IMR-90 (cell line): ENCODE measurements at places on chromosomes 4 and X. TPM values are rescaled to one million over a fixed set of nuclear protein-coding genes. Genes with fewer than 3 reads are reported as not detected.

Gene GAGE12J
- total RNA-seq, result not detected in 2 replicates

Gene CHRNA9
- total RNA-seq, result not detected in 2 replicates

Gene HSFX3
- total RNA-seq, result not detected in 2 replicates

Gene MAGEB17
- total RNA-seq, result under 0.01 TPM in 2 replicates

Gene ARHGAP6
- 1.1 and 1.8 TPM in 2 replicates for total RNA-seq

Gene ADH1C
- total RNA-seq, result not detected in 2 replicates

Gene UGT2A3
- total RNA-seq, result not detected in 2 replicates

Gene TMPRSS11F
- total RNA-seq, result not detected in 2 replicates

Gene MAGEC2
- total RNA-seq, result not detected in 2 replicates

GRCh38 chr4:38195911-38196310 lies 235.7 kb downstream of the PTTG2 start:
- no peak for DNase-seq

GRCh38 chr4:180207921-180208320 lies 2035.3 kb upstream of the TENM3 start:
- DNase-seq, result no peak

GRCh38 chrX:15601932-15602331 lies 1.2 kb upstream of the ACE2 start:
- no peak for DNase-seq

DNA sequence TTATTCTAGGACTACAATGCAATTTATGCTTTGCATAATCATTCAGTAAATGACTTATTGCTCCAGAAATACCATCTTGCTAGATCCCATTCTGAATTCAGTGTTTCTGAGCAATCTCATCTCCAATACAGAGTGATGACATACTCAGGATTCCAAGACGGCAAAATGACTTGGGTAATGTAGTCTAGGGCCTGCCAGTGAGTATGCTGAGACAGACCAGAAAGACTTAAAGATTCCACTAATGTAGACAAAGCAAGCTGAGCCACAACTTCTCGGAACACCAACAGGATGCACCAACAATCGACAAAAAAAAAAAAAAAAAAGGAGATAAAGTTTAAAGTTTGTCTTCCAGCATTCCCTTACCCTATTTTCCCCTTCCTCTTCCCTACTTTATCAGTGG lies 919 bp upstream of the SEC24B start:
- DNase-seq, result peak; percentile 77

GRCh38 chrX:139831017-139831416 lies 101.8 kb downstream of the ATP11C start:
- DNase-seq, result no peak

GRCh38 chrX:3820167-3820566 lies 106.7 kb upstream of the PRKX start:
- peak; percentile 93 for DNase-seq

DNA sequence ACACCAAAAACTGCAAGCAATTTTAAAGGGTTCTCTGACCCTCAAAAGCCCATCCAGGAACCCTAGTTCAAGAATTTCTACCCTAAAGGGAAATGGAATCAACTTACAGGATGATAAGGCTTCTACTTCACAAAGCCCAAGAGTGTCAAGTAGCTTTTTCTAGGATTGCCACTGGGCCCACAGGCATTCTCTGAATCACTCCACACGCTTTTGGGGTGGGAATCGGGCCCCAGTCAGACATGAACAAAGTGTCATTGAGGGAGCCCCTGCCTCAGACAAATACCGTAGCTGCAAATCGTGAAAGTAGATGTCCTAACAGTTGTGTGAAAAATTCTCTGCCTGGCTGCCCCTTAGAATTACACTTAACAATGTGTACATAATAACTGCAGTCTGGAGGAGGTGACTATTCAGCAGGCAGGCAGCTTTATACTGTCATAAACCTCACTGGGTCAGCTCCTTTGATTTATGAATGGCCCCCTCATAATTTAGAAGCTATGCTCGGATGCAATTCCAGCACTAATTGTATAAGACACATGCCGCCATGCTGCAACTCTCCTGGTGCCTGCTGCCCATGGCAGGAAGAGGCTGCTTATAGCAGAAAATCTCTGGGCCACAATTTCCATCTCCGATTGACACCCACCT lies 36.7 kb downstream of the CHRDL1 start:
- no peak for DNase-seq

- no peak for DNase-seq
These were observed 23.2 kb downstream of the RWDD4 start for GRCh38 chr4:183635741-183636140.

DNA sequence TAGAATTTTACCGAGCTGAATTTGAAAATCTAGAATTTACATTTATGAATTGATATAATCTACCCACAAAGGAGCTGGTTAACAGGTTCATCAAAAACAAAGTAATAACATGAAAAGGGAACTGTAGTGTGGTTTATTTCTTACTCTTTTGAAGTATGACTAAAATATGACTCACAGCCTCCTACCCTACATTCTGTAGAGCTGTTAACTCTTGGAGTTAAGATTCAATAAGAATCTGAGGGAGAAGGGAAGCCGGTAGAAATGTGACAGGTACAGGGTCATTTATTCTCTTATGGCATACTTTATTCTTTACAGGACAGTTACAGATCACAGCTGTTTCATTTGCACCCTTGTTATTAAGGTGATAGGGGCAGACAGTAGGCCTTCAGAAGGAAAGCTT lies 132.2 kb upstream of the FAM47B start:
- peak; percentile 60 for DNase-seq

DNA sequence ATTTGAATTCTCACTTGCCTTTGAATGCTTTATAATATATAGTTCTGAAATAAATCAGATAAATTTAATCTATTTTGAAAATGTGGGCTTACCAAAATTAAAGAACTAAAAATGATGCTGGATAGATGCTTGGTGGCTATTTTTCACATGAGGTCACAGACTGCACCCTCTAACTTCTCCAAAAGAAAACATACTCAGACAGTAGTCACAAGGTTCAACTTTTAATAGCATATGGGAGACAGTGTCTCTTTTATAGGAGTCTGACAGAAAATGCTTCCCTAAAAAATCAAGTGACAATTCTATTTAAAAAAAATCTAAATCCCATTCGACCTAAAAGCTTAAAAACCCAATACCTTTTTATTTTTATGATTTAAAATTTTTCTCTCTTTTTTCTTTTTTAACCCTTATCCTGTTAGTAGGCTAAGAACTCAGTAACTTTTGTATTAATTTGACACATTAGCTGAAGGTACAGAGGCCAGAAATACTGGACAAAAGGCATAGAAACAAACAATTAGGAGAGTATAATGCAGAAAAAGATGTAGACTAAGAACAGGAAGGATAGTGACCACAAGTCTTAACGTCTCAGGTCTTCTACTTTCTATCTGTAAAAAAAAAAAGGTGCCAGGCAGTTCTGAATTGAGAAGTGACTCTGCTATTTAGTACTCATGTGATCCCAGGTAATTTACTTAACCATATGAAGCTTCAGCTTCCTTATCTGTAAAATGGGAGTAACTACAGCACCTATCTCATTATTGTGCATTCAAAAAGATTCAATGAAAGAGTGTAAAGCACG lies 7.6 kb downstream of the TIGD4 start:
- DNase-seq, result no peak

GRCh38 chr4:127498366-127498765 lies 134.4 kb upstream of the INTU start:
- DNase-seq, result no peak

DNA sequence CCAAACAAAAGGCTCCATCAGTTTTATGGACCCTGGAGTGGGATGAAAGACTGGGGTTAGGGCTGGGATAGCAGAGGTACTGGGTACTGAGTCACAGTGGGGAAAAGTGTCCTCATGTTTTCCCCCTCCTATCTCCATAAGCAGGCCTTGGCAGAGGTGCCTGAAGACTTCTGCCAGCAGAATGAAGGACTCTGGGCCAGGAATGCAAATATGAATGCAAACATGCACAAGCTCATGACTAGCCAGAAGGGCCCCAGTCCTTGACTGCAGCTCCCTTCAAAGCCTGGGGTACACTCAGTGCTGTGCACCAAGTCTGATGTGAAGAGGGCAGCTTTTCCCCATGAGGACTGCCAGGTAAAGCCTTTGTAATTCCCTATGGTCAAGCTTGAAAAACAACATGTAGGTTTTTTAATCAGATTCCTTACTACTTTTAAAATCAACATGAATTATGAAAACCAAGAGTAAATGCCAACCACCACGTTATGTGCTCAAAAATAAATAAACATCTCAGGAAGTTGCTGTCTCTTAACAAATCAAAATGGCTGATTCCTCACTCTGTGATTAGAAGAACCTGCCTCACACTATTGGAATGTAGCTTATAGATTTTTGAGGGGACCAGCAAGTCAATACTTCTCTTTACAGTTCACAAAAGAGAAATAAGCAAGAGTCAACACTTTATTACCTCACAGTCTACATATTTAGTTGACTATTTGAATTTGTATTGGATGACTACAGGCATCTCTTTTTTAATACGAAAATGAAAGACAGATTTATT lies 1512.0 kb downstream of the ARAP2 start:
- no peak for DNase-seq

GRCh38 chr4:94537921-94538628 lies 86.3 kb downstream of the PDLIM5 start:
- DNase-seq, result no peak

- peak; percentile 48 for DNase-seq
These were observed 36.9 kb upstream of the ATOH1 start for GRCh38 chr4:93791570-93792195.

DNA sequence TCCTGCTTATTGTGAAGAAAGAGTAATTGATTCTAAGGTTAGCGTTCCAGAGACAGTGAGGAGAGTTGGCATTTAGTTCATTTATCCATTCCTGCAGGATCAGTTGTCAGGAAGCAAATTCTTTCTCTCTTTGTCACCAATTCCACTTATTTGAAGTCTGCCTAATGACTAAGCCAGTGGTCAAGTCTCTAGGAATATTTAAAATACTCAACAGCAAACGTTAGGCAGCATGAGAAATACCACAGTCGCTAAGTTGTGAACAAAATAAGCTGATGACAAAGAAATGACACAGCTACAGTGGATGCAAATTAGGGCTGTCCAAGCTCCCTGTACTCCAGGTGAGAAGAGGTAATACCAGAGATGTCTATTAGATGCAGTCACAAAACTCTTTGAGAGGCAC lies 6.6 kb upstream of the MAGEB17 start:
- peak; percentile 88 for DNase-seq
